ENCODE measurements at places on chromosomes 7 and 10. TPM values are rescaled to one million over a fixed set of nuclear protein-coding genes. Genes with fewer than 3 reads are reported as not detected.

- no peak for DNase-seq
Measured at GRCh38 chr10:52420656-52421055, 106.6 kb downstream of the DKK1 start.

DNA sequence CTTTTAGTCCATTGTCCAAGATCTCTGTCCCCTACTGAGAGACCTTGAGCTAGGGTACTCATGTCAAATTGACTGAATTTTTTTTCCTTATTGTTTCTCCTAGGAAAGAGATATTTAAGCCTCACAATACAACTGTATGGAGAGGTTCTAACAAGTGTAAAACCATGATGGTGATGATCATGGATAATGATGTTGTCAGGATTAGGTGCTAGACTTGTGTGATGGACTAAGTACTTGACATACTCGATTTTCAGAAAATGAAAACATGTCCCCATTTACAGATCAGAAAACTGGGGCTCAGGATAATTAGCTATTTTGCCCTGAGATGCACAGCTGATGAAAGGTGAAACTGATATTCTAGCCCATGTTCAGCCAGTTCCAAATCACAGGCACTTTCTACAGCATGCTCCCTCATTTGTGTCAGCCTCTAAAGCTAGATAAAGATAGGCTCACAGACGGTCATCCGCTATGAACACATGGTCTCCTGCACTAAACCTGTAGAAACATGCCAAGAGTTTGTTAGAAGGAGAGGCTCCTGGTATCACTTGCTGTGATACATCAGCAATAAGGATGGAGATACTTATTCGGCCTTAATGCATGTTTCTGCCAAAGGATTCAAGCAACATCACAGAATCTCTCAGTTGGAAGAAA is 67.6 kb downstream of the CREB3L2 start:
- DNase-seq = no peak

GRCh38 chr7:45106-46090 is 147.0 kb upstream of the FAM20C start:
- no peak for DNase-seq

The CDNF gene
- 0.29 TPM for total RNA-seq

The ARMC3 gene
- total RNA-seq = 0.23 TPM

The TEX36 gene
- total RNA-seq = not detected

Data from epithelial cell of proximal tubule (primary cell).